ENCODE measurements at places on chromosomes 5 and 9.

DNA sequence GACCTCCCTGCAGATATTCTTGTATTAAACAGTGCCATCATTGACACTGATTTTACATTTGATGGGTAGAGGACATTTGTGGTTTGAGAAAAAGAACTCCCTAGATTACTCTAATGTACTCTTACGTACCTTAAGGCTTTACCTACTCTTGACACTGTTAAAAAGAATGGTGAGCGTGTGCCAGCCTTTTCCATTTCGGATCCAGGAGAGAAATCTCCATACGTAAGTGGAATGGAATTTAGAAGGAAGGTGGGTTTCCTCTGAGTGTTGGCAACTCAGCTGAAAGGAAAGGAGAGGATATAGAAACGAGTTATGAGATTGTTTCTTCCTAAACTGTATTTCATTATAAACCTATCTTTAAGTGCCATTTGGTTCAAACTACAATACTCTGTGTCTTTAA is 40.9 kb downstream of the TNPO1 start:
- no peak for DNase-seq

DNA sequence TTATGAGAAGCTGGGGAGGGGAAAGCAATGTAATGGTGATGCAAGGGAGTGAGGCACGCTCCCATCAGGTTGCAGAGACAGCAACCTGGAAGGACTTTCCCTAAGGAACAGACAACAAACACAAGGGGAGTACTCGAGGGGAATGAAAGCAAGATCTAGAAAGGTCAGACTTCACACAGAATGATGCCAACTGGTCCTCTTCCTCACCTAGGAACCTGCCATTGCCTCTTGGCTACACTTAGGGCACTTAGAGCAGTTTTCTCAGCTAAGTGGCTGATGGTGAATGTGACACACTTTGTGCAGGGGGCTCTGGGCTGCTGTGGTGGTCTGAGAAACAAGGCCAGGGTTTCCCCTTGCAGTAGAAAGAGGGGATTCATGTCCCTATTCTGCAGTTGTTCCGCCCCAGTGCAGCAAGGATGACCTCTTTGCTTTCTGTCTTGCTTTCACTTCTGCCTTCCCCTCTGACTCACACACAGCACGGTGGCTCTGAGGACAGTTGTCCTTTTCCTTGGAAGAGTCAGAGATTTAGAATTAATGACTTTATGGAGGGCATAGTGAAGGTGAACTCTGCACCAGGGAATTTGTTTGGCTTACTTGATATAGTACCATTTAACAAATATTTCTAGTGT is 394.0 kb upstream of the KLF4 start:
- DNase-seq: no peak

DNA sequence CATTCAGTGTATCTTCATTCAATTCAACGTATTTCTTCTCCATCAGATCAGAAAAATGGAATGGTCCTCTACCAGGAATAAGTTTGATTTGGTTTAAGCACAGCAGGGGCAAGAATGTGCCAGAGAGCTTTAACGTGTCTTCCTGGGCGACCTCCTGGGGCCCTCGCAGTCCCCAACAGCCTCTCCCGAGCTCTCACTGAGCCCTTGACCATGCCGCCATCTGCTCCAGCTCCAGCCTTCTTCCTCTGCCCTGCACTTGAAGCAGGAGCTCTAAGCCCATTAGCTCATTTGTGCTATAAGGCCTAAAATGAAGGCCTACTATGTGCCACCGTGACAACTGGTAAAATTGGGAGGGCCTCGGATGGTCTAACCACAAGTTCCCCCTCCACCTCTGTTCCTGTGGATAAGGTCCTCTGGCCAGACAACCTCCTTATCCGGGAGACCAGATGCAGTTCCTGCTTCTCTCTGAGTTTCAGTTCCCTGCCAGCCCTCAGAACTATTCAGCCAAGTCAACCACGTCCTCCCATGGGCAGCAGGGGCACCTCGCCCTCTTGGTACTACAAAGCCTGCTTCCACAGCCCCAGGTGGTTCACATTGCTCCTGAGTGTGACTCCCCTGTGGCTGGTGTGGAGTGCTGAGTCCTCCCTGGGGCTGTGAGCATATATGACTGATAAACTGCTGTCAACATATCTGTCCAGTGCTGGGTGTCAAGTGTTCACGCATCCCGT is 35.8 kb downstream of the C5orf15 start:
- no peak for DNase-seq

DNA sequence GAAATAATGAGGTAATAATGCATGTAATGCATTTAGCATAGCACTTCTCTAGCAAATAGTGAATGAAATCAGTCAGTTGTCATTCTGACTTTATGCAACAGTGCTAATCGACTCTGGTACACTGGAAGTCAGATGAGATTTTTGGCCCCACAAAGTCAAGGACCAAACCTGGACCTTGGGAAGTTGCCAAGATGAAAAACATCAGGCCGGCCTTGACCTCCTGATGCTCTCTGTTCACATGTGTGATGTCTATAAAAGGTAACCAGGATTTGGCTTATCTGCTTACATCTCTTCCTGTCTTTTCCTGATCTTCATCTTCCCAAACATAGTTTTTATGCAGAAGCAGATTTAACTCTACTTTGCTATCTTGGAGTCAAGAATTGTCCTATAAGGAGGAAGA is 39.5 kb downstream of the SLC22A5 start:
- DNase-seq: no peak

GRCh38 chr5:140432916-140433315 is 31.3 kb downstream of the ANKHD1 start:
- DNase-seq: no peak

GRCh38 chr5:97134634-97135033 is 7.8 kb downstream of the LIX1 start:
- DNase-seq: no peak

- no peak for DNase-seq
Observed at GRCh38 chr5:168898247-168898911, 319.2 kb upstream of the PANK3 start.

- no peak for DNase-seq
Observed at GRCh38 chr5:82096249-82096648, 124.4 kb downstream of the ATG10 start.

DNA sequence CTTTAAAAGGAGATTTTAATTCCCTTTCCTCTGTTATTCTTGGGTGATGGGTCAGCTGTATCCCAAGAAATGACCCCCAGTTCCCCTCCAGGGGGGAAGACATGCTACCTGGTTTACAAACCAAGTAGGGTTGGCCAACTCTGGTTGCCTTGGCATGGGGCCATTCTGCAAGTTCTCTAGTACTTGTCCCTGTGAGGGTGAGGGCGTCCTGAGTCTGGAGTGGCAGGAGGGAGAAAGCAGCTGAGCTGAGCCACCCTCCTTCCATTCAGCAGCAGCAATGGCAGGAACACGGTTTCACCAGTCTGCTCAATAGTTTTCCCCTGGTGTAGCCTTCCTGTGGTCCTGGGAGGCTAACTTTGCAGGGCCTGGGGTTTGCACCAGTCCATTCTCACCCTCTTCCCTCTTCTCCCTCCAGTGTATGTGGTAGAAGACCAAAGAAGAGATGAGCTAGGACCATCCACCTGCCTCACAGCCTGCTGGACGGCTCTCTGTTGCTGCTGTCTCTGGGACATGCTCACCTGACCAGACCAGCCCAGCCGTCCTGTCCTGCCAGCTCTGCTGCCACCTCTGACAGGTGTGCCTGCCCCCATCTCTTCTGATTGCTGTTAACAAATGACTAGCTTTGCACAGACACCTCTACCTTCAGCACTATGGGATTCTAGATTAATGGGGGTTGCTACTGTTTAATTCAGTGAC is 59.9 kb downstream of the PFDN1 start:
- DNase-seq: no peak

- no peak for DNase-seq
Observed at GRCh38 chr9:103037508-103038477, 42.7 kb downstream of the CYLC2 start.

DNA sequence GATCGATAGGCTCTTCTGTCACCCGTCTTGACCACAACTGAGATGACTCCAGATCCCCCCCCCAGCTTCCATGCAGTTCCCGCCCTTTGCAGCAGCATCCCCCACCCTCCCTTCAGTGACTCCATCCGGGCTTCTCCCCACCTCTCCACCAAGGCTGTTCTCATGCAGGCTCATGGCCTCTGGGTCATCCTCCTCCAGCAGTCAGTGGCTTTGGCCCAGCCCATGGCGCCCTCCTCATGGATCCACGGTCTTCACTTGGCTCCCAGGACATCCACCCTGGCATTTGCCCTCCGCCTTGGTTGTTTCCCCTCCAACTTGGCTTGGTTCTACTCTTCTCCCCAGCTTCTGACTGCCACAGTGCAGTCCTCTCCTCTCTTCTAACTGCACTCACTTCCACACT is 96.7 kb upstream of the RUFY1 start:
- no peak for DNase-seq
